ENCODE measurements at places on chromosomes 2 and 18. TPM values are rescaled to one million over a fixed set of nuclear protein-coding genes. Genes with fewer than 3 reads are reported as not detected.

The MCFD2 gene
- 174 TPM for total RNA-seq

The CDKL4 gene
- total RNA-seq: 0.74 TPM

The GCG gene
- not detected for total RNA-seq

The CMPK2 gene
- total RNA-seq: 30.0 TPM

The PCBP1 gene
- 142 TPM for total RNA-seq

The L3MBTL4 gene
- total RNA-seq: 2.9 TPM

The CNRIP1 gene
- total RNA-seq: 78.7 TPM

The NCKAP5 gene
- total RNA-seq: 0.49 TPM

The CFAP221 gene
- total RNA-seq: not detected

The SERPINB13 gene
- not detected for total RNA-seq

The PAIP2B gene
- 0.27 TPM for total RNA-seq

The RUFY4 gene
- not detected for total RNA-seq

The KCNK3 gene
- total RNA-seq: not detected

The FAHD2A gene
- 16.7 TPM for total RNA-seq

The PDE1A gene
- total RNA-seq: 0.10 TPM
